Hepatocyte (in vitro differentiated cells): ENCODE measurements at places on chromosomes 2 and 18. TPM values are rescaled to one million over a fixed set of nuclear protein-coding genes. Genes with fewer than 3 reads are reported as not detected.

DNA sequence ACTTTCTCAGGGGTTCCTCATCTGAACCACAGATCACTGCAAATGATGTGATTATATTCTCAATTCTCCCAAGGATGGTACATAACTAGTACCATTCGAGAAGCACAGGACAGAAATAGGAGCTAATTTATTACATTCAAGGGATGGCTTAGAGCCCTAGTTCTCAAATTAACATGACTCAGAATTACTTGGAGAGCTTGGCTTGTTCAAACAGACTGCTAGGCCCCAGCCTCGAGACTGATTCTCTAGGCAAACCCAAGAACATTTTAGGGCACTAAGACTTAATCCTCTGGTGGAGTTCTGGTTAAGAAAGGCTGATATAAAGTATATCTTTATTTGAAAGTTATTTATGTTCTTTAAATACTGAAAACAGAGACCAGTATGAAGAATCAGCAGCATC is 35.8 kb downstream of the HIBCH start:
- no peak for DNase-seq

Gene IGFBP2
- polyA plus RNA-seq, result 338 and 351 TPM in 2 replicates

Gene PPP1R1C
- polyA plus RNA-seq, result 10.7 and 12.4 TPM in 2 replicates

Gene SERPINB7
- polyA plus RNA-seq, result 0.77 and 1.9 TPM in 2 replicates

Gene CPLX4
- polyA plus RNA-seq, result not detected in 2 replicates

- no peak for DNase-seq
These were observed 182.4 kb downstream of the CELF4 start for GRCh38 chr18:37383036-37383785.

Gene ASIC4
- 0.07 TPM in 1 of 2 replicates, not detected in the other for polyA plus RNA-seq

DNA sequence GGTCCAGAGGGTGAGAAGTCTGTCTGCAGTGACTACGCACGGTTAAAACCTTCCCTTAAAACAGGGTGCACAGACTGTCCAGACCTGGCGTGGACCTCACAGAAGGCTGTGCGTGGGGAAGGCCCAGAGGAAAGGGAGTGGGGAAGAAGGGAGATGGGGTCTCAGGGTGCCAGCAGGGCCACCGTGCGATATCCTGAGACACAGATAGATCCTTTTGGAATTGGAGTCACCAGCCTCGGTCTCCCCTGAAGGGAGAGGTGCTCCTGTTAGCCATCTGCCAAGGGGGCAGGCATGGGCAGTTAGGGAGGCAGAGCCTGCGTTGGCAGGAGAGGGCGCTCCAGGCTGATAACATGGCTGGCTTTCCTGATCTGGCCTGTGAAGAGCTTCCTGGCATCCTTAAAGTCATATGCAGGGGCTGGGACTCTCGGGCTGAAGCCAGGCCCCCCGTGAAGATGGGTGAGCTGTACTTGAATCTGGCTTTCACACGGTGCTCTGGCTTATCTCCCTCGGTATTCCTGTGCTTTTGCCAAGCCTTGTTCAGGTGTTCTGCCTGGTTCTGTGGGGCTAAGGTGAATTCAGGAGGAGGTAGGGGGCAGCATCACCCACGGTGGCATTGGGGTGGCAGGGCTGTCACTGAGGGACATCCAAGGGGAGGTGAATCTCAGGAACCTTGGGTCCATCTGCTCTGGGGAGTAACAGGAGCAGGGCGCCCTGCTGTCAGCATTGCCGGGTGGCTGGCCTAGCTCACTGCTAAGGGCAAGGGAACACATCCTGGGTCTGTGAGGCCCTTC is 107.2 kb upstream of the SMAD2 start:
- DNase-seq, result no peak

Gene ALK
- 0.06 and 0.16 TPM in 2 replicates for polyA plus RNA-seq

DNA sequence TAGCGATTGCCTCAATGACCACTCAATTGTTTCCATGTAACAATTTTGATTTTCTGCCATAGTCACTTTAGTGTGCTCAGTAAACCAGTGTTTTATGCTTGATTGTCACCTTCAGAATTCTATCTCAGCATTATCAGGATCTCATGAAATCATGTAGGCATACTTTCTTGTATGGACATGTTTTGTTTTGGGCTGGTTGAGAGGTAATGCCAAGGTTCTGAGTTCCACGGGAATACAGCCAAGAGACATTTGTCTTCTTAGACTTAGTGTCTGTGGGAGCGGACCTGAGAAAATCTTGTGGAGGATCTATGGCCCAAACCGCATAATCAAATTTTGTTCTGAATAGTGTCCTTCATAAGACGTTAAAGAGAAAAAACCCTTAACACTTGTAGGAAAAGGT is 10.2 kb downstream of the MSTN start:
- DNase-seq, result no peak

DNA sequence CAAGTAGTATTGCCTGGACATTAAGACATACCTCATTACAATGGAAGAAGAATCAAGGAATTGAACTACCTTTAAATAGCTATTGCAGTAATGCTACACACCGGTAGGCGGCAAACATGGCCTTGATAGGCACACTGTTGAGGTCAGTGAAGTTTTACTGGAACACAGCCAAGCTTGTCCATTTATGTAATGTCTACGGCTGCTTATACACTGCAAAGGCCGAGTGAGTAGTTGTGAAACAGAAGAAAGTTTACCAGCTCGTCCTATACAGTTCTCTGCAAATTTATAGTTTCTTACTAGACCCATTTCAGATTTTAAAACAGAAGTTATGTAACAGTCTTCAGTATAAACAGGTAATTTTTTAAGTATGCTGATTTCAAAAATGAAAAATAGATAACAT is 38.8 kb downstream of the PPP4R1 start:
- peak; percentile 96 for DNase-seq

- peak; percentile 37 for DNase-seq
These were observed 227.8 kb upstream of the RBBP8 start for GRCh38 chr18:22705328-22705727.

DNA sequence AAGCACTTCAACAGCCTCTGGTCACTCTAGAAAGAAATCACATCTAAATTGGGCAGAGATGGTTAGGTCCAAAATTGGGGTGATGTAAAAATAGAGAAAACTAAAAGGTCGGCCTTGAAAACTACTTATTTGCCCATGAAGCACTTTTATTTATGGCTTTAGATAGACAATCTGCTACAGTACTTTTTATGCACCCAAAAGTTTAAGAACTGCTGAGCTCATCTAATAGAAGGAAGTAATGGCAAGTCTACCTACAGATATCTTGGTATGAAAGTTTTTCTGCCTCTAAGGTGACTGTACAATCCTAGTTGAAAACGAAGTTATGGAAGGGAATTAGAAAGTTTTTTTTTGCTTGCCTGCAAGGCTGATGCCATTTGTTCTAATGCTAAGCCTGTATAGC is 46.2 kb downstream of the SPHKAP start:
- DNase-seq, result no peak

DNA sequence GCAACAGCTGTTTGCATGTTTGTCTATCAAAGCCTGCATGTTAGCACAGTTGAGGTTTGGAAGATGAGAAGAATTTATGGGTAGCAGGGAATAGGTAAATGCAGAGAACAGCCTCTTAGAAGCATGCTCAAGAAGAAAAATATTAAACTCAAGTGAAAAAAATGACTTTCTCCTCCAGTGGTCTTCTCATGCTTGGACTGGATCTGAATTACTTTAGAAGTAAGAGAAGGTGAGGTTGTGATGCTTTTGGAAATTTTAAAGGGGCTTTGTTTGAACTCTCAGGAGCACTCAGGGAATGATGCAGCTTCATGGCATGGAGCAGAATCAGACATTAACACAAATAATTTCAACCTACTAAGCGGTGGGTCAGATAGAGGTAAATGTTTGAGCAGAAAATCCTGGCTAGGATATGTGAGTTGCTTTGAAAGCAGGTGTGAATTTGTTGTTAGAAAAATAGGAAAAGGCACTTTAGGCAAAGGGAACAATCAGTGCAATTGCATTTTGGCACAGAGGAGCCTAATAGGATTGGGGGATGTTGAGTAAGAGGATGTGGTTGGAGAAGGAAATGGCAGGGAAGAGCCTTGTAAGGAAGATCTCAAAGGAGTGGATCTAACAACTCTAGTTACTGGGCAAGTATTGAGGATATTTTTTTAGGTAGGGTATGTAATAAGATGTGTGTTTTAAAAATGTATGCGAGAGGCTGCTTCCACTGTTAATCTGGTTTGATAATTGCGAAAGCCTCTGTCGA is 76.3 kb downstream of the DDX1 start:
- no peak for DNase-seq

DNA sequence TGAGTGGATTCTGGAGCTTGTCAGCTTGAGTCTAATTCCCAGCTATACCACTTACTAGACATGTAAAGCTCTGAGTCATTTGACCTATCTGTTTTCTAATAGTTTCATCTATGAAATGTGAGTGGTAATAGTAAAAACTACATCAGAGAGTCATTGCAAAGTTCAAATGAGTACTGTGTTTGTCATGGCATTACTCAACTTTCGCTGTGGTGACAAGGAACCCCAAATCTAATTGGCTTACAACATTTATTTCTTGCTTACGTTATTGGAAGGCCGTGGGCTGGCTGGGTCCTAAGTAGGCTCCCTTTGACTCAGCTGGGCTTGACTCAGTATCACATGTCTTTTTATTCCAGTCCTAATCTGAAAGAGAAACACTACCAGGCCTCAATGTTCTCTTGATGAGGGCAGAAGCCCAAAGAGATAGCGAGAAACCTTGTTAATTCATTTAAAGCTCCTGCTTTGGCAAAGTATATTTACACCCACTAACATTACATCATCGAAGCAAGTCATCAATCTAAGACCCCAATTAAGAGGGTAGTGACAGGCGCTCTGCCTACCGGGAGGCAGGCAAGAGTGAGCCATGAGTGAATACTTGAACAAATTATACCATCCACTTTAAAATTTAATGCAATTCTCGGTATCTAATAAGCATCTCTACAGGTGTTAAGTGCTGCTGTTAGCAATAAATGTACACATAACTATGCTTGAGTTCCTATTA is 431.8 kb upstream of the SPHKAP start:
- DNase-seq, result peak; percentile 10

- DNase-seq, result no peak
These were observed 161.8 kb upstream of the KLF7 start for GRCh38 chr2:207327513-207327912.

Gene POMC
- 4.4 and 5.6 TPM in 2 replicates for polyA plus RNA-seq

- no peak for DNase-seq
These were observed 122.2 kb upstream of the OSR1 start for GRCh38 chr2:19480673-19481072.

Gene CYP27C1
- 1.3 and 1.4 TPM in 2 replicates for polyA plus RNA-seq

Gene CXCR2
- polyA plus RNA-seq, result 0.09 and 0.56 TPM in 2 replicates

- no peak for DNase-seq
These were observed 3.0 kb downstream of the CALCRL start for GRCh38 chr2:187445051-187445450.

GRCh38 chr2:72815655-72816278 is 10.1 kb downstream of the EXOC6B start:
- DNase-seq, result no peak

DNA sequence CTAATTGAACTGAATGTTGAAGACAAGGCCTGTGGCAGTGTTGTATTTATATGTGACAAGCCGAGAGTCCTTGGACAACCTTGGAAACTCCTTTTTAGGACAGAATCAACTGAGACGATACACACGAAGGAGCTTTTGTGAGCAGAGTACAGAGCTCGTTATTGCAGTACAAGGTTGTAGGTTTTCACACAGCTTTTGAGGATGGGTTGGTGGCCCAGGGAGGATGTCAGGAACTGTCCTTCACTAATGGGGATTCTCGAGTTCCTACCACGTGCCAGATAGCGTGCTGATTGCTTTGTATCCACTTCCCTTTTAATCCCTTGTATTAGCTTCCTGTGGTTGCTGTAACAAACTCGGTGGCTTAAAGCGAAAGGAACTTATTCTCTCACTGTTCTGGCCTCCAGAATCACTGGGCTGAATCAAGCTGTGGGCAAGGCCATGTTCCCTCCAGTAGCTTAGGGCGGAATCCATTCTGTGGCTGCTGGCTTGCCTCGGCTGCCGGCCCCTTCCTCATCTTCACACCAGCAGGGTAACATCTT is 20.2 kb downstream of the INPP4A start:
- DNase-seq, result no peak

GRCh38 chr2:217820904-217821303 is 181.9 kb downstream of the TNS1 start:
- no peak for DNase-seq

Gene CDH19
- polyA plus RNA-seq, result not detected in 2 replicates

- DNase-seq, result no peak
These were observed 163.1 kb downstream of the GFPT1 start for GRCh38 chr2:69223759-69224511.

Gene ITPRID2
- 37.4 and 52.5 TPM in 2 replicates for polyA plus RNA-seq

DNA sequence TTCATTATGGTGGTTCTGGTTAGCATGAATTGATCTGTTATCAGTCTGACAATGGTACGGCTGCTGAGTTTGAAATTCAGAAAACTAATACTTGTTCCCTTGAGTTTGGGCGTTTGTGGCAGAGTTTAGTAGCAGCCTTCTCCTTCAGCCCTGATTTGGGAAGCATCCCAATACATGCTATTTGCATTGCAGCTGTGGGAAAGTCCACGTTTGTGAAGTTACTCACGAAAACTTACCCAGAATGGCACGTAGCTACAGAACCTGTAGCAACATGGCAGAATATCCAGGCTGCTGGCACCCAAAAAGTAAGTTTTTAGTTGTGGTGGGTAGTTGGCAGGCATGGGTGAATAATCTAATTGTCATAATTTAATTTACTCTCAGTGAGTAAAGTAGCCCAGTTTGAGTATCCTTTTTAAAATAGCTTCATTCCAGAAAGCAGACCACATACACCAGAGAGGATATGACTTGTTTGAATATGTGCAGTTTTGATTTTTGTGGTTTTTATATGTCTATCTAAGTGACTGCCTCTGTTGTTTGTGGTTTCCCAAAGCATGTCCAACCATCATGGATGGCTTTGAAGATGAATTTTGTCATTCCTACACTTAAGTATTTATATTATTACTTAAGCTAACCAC is 12.2 kb downstream of the DGUOK start:
- no peak for DNase-seq

GRCh38 chr18:27165412-27165811 is 19.7 kb downstream of the CHST9 start:
- no peak for DNase-seq

Gene OSR1
- polyA plus RNA-seq, result 45.7 and 52.8 TPM in 2 replicates

Gene TRABD2A
- 1.6 and 2.9 TPM in 2 replicates for polyA plus RNA-seq

Gene DLX1
- 0.44 TPM in 1 of 2 replicates, not detected in the other for polyA plus RNA-seq

Gene CHRND
- not detected in 2 replicates for polyA plus RNA-seq

- no peak for DNase-seq
These were observed 786 bp downstream of the POLE4 start for GRCh38 chr2:74959106-74959751.

- DNase-seq, result no peak
These were observed 53.4 kb downstream of the SCN1A start for GRCh38 chr2:166074430-166074829.

Gene RAB27B
- 4.5 and 5.2 TPM in 2 replicates for polyA plus RNA-seq

DNA sequence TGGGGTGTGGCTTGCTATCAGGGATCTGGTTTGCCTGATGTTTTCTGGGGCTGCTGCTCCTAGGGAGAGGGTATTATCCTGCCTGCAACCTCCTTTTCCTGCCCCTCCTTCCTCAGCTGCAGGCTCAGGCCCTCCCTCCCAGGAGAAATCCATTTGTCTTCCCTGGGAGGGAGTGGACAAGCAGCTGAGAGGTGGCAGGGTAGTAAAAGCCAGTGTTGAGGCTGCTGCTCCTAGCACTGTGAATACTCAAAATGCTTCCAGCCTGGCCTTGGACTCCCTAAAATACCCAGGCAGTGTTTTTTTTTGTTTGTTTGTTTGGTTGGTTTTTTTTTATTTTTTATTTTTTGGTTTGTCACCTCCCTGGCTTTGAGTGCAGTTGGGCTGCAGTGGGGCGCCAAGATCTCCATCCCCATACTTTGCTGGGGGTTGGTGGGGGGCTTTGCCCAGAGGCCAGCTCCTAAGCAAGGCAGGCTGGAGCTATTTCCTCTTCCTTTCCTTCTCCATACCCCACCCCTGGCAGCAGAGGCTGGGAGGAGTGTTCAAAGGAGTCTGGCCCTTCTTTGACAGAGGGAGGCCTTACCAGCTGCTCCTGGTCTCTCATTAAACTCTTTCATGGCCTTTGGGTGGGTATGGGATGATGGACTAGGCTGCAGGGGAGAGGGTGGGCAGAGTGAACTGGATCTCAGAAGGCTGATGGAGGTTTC is 13.6 kb downstream of the HOXD3 start:
- DNase-seq, result no peak
